Esophagus muscularis mucosa (tissue), 4 donors: ENCODE measurements at places on chromosomes 4 and X. TPM values are rescaled to one million over a fixed set of nuclear protein-coding genes. Genes with fewer than 3 reads are reported as not detected.

DNA sequence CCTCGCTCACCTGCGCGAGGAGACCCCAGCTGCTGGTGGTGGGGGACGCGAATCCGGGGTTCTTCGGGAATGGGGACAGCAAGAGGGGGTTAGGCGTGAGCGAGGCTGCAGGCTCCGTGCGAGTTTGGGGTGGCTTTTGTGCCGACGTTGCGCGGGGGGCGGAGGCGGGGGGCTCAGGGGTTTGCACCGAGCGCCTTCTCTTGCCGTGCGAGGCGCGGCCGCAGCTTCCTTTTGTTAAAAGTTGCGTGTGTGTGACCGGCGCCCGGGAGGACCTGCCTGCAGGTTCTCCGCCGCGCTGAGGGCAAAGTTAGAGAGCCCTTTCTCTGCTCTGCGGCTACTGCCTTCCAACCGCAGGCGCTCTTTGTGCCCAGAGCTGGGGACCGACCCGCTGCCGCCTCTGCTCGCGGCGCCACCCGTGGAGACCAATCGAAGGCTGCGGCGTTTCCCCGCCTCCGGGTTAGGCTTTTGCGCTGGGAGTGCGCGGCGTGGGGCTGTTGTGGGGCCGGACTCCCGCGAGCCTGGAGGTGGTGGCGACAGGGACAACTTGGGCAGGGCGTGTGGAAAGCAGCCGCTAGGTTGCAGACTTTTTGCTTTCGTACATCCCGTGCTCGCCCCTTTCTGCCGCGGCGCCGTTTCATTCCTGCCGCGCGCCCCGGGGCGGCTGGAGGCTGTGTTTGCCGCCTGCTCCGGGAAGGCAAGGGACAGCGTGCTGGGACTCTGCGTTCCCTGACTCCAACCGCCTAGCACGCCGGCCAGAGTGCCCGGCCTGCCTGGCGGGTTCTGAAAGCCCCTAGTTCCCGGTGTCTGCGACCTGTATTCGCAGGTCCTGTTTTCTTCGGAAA, 716 bp downstream of the KIT start:
- H3K27ac ChIP-seq: peak overlapping the region; percentile 62
- no peak for DNase-seq
- peaks cover 29% of the 10 kb centered on the region for H3K27me3 ChIP-seq
- H3K36me3 ChIP-seq: no peaks in the 10 kb centered on the region

GRCh38 chr4:94306713-94307112, 35.9 kb downstream of the HPGDS start:
- no peak overlapping the region for H3K4me3 ChIP-seq
- no peak overlapping the region for H3K27ac ChIP-seq
- no peaks in the 10 kb centered on the region for H3K27me3 ChIP-seq
- no peaks in the 10 kb centered on the region for H3K36me3 ChIP-seq
- H3K4me1 ChIP-seq: no peaks in the 10 kb centered on the region

GRCh38 chr4:18106620-18107019, 85.1 kb upstream of the LCORL start:
- no peaks in the 10 kb centered on the region for H3K4me1 ChIP-seq
- no peak for DNase-seq
- no peak overlapping the region for H3K27ac ChIP-seq
- H3K4me3 ChIP-seq: no peak overlapping the region
- H3K27me3 ChIP-seq: peaks cover 3% of the 10 kb centered on the region

DNA sequence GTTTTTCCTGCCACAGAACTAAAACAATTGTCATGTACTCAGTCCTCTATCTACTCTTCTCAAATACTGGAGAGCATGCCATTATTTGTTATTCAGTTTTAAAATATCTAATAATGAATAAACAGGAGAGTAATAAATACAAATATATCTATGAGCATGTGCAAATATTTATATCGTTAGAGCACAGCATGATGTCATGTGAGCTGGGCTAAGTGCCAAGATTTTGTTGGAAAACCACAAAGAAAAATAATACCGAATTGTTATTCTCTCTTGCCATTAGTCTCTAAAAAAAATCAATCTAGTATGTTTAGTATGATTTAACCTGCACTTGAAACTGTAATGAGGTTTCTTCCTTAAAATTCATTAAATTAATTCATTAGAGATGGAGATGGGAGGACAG, 97.3 kb downstream of the DDX60 start:
- no peaks in the 10 kb centered on the region for H3K27me3 ChIP-seq
- no peak overlapping the region for H3K4me3 ChIP-seq
- no peaks in the 10 kb centered on the region for H3K4me1 ChIP-seq
- no peak for DNase-seq
- peaks cover 15% of the 10 kb centered on the region for H3K36me3 ChIP-seq

DNA sequence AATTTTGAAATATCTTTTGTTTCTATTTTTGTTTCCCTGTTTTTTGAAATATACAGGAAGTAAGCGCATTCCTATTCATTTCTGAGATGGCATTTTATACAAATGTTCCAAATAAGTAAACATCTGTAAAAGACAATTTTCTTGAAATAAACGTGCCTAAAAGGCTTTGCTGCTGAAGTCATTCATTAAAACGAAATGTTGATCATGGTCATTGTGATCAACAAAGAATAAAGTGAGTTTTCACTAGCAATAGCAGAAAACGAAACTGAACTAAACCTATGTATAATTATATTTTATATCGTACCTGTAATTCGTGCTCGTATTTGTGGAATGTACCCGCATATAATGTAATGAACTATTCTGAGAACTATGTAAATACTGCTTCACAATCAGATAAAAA, 221.2 kb downstream of the MGST2 start:
- DNase-seq: no peak
- H3K4me3 ChIP-seq: peak overlapping the region; percentile 40
- H3K4me1 ChIP-seq: peaks cover 4% of the 10 kb centered on the region
- peaks cover 7% of the 10 kb centered on the region for H3K36me3 ChIP-seq
- H3K27me3 ChIP-seq: no peaks in the 10 kb centered on the region
- peak overlapping the region; percentile 68 for H3K27ac ChIP-seq

DNA sequence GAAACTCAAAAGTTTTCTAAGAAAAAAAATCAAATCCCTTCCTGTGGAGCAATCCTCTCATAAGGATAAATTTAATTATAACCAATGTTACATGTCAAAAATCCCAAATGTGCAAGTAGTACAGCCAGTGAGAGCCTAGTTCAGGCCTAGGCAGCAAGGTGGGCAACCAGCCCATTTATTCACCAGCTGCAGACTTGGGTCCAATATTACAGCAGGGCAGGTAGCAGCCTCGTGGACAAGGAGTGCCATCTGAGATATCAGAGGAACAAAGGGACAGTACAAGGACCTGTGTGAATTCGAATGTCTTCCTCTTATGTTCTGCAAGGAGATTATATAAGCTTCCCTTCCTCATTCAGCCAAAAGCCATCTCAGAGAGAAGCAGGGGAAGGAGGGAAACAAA, 6.6 kb downstream of the HELQ start:
- H3K4me3 ChIP-seq: no peak overlapping the region
- no peak for DNase-seq
- no peaks in the 10 kb centered on the region for H3K27me3 ChIP-seq
- H3K4me1 ChIP-seq: peaks cover 4% of the 10 kb centered on the region

GRCh38 chr4:3283916-3284315, 8.9 kb upstream of the RGS12 start:
- H3K36me3 ChIP-seq: no peaks in the 10 kb centered on the region
- no peak overlapping the region for H3K4me3 ChIP-seq
- peaks cover 26% of the 10 kb centered on the region for H3K4me1 ChIP-seq
- no peak overlapping the region for H3K27ac ChIP-seq
- H3K27me3 ChIP-seq: no peaks in the 10 kb centered on the region

- no peak overlapping the region for H3K27ac ChIP-seq
- DNase-seq: no peak
- H3K4me3 ChIP-seq: no peak overlapping the region
- H3K27me3 ChIP-seq: no peaks in the 10 kb centered on the region
- H3K36me3 ChIP-seq: no peaks in the 10 kb centered on the region
These were observed 10.2 kb downstream of the HGFAC start for GRCh38 chr4:3451956-3452355.

DNA sequence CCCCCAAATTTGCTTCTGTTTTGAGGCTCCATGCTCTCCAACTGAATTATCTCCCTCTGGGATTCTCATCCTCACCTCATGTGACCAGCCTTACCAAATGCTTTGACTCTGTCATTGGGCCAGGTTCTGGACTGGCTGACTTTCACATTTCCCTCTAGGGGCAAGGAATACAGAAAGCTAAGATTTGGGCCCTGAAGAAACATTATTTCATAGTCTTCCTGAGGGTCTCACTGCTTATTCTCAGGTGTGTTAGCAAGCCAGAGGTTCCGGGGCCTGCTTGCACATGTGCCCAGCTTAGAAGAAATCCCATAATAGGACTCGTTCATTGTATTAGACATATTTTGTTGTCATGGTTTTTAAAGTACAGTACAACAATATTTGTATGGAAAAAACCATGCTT, 62.6 kb upstream of the TEX13D start:
- H3K4me1 ChIP-seq: peaks cover 7% of the 10 kb centered on the region
- H3K4me3 ChIP-seq: no peak overlapping the region
- H3K27me3 ChIP-seq: no peaks in the 10 kb centered on the region

DNA sequence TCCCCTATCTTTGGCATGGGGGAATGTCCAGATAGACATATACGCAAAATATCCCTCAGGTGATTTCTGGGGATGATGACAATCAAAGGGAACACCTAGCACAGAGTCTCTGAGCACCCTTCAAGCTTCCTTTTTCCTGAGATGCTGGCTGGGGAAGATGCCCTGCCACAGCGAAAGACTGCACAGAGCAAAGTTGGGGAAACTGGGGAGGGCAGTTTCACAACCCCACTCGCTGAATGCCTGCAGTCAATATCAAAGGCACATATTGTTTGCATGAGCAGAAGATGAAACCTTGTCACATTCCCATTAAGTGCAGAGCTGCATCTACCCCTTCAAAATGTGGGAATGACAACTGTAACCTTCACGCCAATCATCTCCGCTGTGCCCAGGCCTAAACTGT, 2.6 kb downstream of the GPC4 start:
- H3K27me3 ChIP-seq: no peaks in the 10 kb centered on the region
- peak overlapping the region; percentile 80 for H3K27ac ChIP-seq
- no peaks in the 10 kb centered on the region for H3K36me3 ChIP-seq
- H3K4me3 ChIP-seq: peak overlapping the region; percentile 73

DNA sequence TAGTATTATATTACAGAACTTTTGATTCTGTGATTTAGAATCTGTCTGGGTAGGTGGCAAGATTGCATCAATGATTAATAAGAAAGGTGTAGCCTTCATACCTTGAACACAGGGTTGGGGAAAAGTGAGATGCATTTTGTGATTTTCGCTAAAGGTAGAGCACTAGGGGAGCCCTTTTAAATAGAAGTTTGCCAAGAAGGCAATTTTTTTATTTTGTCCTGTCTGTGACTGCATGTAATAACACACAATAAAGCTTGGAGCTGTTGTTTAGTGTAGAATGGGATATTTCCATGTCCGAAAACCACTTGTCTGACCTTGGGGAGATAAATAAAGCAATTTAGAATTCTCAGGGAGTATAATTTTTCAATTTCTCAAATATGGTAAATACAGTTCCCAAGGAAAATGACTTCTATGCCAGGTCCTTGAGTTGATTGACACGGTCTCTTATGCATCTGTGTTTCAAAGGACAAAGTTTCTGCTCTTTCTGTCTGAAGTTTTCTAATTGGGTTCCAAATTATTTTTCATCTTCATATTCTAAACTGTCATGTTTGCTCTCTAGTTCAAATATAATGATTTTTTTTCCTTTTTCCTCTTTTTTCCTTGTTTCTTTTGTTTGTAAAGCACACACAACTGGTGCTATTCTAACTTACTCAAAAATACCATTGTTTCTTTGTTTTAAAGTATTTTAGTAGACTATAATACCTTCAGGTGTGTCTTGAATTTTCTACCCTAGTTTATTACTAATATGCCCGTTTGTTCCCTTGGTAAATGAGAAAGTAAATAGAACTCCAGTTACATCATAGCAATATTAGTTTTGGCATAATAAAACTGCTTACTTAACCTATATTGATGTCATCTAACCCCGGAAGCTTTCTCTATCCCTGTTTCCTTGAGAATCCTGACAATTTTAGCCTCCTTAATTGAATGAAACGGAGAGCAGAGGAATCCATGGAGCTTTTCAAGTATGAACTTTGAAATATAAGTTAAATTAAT, 87.8 kb upstream of the BMPR1B start:
- no peaks in the 10 kb centered on the region for H3K4me1 ChIP-seq
- no peak overlapping the region for H3K4me3 ChIP-seq
- no peaks in the 10 kb centered on the region for H3K27me3 ChIP-seq

GRCh38 chr4:20127626-20128025, 124.1 kb upstream of the SLIT2 start:
- no peaks in the 10 kb centered on the region for H3K4me1 ChIP-seq
- H3K4me3 ChIP-seq: no peak overlapping the region
- H3K36me3 ChIP-seq: no peaks in the 10 kb centered on the region
- no peaks in the 10 kb centered on the region for H3K27me3 ChIP-seq

GRCh38 chr4:23915459-23916132, 25.7 kb upstream of the PPARGC1A start:
- H3K27ac ChIP-seq: no peak overlapping the region
- no peak overlapping the region for H3K4me3 ChIP-seq

GRCh38 chrX:129808829-129809796, 29.4 kb downstream of the SASH3 start:
- no peaks in the 10 kb centered on the region for H3K27me3 ChIP-seq
- no peaks in the 10 kb centered on the region for H3K36me3 ChIP-seq
- no peak overlapping the region for H3K27ac ChIP-seq
- no peak for DNase-seq
- no peaks in the 10 kb centered on the region for H3K4me1 ChIP-seq
- no peak overlapping the region for H3K4me3 ChIP-seq

GRCh38 chr4:62528874-62529273, 1328.7 kb downstream of the ADGRL3 start:
- H3K4me3 ChIP-seq: no peak overlapping the region
- no peaks in the 10 kb centered on the region for H3K36me3 ChIP-seq
- no peaks in the 10 kb centered on the region for H3K4me1 ChIP-seq
- no peak overlapping the region for H3K27ac ChIP-seq

GRCh38 chr4:152321398-152321797, 214.5 kb downstream of the FBXW7 start:
- no peak overlapping the region for H3K4me3 ChIP-seq
- no peaks in the 10 kb centered on the region for H3K27me3 ChIP-seq
- no peak for DNase-seq
- peaks cover 8% of the 10 kb centered on the region for H3K4me1 ChIP-seq
- H3K27ac ChIP-seq: no peak overlapping the region

Gene UGT2B28
- not detected for total RNA-seq

Gene HHIP
- total RNA-seq: 0.75 TPM

Gene RAB33A
- total RNA-seq: 1.3 TPM

Gene SUPT20HL1
- not detected for total RNA-seq

Gene BDH2
- 31.6 TPM for total RNA-seq

Gene XAGE2
- total RNA-seq: not detected

Gene MXRA5
- total RNA-seq: 3.8 TPM

Gene P2RY4
- 0.23 TPM for total RNA-seq

Gene MAGEA12
- not detected for total RNA-seq

Gene CDX4
- not detected for total RNA-seq
